Left renal pelvis (tissue), 4 donors: ENCODE measurements at places on chromosomes 5 and 9.

DNA sequence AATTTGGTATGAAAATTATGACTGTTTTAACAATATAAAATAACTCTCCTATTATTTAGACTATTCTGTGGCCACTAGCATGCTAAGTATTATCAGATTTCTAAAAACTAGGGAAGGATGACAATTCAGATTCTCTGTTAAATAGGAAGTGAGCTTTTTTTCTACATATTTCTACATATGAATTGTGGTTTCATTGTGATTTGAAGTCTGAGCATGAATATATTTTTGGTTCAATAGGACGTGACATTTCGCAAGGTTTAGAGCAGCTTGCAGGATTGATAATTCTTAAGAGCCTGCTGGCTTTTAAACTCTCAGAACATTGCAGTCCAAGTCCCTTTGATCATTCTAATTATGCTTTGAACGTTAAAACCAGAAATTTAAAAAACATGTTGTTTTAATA, 82.9 kb downstream of the ADGRV1 start:
- no peak for DNase-seq

GRCh38 chr9:19441730-19442129, 32.9 kb downstream of the ACER2 start:
- DNase-seq = no peak

DNA sequence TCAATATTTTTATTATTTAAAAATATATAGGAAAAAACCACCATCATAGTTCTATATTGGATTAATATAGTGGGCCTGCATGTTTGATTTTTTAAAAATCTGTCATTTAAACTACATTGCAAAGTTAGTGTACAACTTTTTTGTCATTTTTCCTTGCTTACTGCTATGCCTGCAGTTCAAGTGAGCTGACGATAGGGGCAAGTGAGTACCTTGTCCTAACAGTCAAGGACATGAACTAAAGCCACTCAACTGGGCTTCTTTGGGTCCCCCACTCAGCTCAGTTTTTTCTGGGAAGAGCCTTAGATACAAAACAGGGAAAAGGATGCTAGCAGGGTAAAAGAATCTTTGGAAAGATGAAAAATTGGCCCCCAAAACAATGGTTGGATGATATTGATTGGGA, 269.9 kb downstream of the MAN2A1 start:
- DNase-seq = no peak

DNA sequence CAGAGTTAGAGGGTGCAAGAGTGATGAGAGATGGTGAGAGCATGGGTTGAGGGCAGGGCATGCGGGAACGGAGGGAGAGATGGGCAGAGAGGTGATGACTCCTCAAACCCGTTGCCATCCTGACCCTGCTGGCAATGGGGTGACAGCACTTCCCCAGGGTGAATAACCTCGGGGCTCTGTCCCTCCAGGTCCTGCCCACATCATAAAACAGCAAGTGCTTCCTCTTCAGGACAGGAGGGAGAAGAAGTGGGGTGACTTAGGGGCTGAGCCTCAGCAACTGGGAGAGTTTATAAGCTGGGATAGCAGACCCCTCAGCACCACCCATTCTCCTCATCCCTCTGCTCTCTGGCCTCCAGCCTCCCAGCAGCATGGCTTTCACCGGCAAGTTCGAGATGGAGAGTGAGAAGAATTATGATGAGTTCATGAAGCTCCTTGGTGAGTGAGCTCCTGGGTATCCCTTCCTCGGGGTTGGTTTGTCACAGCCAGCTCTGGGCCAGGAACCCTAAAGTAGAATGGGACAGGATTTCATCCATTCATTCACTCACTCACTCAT, at the start of gene FABP6:
Gene FABP6, plus strand, starts transcription at position 317 of the 553 bp plus-strand sequence. Its CDS starts 52 bp downstream, at position 369.
- DNase-seq = no peak

- DNase-seq = no peak
Measured at GRCh38 chr5:132867046-132867451, 607 bp downstream of the UQCRQ start.

- DNase-seq = no peak
Measured at GRCh38 chr5:134037160-134037559, 32.4 kb upstream of the VDAC1 start.

DNA sequence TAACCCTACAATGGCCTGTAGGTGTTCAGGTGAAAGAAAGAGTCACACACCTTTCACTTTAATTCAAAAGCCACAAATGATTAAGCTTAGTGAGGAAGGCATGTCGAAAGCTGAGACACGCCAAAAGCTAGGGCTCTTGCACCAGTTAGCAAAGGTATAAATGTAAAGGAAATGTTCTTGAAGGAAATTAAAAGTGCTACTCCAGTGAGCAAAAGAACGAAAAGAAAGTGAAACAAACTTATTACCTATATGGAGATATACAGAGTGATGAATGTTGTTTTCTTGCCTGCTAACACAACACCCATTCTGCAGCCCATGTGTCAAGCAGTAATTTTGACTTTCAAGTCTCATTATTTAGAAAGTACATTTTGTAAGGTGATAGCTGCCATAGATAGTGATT, 254.2 kb upstream of the SLC24A2 start:
- no peak for DNase-seq

- no peak for DNase-seq
Measured at GRCh38 chr9:113612828-113613227, 149.3 kb downstream of the RGS3 start.

- DNase-seq = no peak
Measured at GRCh38 chr5:133783481-133783880, 171.1 kb upstream of the FSTL4 start.

DNA sequence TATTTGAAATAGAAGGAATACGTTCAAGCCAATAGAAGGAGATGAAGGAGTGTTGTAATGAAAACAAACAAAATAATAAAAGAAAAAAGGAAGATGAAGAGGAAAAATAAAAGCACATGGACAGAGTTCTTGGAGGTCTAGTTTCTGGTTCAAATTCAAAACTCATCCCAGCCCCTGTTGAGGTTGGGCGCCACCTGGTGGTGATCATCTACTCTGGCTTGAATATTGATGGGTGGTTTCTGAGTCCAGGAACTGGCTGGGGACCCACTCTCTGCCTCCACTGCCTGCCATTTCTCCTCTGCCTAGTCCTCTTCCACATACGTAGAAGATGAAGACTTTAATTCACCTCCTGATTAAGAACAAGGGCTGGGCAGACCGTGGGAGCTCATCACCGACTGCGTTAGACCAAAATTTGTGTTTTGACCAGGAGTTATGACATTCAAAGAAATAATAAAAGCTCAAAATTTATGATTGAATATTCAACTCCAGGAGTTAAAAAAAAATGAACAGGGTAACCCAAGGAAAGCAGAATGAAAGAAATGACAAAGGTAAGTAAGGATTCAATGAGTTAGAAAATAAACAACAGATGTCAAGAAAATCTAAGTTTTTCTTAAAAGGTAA, 99.0 kb upstream of the SLC1A3 start:
- DNase-seq = peak; percentile 33

DNA sequence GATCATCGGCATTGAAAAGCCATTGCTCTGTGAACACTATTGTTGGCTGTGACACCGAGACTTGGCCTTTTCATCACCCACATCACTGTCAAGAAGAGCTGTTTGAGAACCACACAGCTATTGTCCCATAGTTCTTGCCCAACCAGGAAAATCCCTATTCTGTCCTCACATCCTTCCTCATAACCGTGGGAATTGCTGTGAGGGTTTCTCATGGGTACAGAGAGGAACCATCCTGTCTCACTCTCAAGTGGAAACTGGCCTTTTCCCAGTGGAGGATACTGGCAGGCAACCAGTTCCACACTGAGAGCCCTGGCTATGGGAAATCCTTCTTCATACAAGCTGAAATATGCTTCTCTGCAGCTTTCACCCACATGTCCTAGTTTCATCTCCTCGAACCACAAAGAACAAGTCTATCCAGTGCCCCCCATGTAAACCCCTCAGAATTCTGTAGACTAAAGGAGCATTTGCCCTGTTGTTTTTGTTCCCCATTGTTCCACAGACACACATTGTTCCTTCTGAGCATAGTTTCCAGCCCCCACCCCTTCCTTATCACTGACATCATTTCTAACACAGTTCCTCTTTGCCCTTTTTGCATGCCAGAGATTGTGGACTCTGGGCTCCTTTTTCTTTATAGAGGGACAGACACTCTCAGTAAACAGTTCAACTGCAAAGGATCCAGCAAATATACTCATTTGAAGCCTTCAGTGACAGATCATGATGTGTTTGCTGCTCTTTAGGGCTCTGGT, 57.8 kb upstream of the C5orf46 start:
- DNase-seq = no peak

DNA sequence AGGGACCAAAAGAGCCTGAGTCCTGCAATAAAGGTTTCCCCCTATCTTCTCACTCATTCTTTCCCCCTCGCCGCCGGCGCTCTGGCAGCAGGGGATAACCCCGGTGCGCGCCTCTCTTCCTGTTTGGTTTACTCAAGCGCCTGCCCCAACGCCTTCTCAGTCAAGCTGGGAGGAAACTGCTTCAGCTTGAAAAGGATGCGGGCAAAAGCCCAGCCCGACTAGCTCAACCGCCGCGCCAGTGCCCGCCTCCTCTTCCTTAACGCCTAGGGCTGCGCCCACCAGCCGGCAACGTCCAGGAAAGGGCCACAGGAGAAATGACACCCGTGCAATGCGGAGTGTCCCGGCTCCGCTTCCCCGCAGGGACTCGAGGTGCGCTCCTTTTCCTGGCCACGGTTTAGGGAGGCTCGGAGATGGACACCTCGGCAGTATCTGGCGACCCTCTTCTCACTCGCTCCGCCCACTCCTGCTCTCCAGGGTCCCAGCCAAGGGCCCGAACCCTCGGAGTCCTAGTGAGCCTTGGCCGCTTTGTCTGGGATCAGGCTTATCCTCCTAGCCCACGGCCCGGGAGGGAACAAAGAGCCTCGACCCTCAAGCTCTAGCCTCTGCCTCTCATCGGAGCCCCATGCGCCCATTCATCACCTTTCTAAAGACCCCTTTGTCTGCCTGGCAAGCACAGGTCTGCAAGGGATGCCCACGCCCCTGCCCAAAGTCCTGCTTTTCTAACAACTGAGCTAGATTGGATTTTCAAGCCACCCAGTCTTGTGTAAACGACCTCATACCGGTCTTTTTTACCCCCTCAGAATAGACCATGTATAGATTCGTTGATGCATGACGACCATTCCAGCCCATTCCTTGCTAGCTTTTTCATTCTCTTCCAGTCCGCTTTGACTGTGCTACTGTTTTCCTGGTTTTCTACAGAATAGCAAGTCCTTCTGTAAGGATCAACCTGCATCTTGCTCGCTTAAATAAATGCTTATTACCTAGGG, 2.0 kb downstream of the ST8SIA4 start:
- peak; percentile 23 for DNase-seq

DNA sequence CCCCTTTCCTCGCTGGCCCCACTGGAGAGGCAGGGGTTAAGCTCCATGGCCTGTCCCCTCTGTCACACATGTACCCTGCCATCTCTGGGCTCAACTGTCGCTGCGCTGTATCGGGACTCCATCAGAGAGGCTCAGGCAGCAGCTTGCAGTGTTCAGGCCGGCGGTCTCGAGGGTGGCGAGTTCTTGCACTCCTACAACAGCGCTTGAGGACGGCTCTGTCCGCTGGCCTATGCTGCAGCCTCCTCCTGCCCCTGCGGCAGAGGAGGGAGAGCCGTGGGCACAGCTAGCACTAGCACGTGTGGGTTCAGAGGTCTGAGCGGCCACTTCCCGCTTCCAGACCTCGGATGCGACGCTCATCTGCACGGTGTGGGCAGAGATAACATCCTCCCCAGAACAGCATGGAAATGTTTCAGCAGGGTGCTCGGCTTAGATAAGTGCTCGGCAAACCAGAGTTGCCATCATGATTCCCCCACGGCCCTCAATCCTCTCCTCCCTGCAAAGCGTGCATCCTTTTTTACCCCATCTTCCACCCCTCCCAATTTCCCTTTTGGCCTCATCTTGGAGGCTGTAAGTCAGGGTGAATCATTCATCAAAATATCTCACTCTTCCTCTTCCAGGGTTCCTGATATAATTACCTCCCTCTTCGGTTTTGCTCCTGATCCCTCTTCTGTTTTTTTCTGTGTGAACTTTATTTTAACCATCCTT, 41.9 kb upstream of the FUBP3 start:
- no peak for DNase-seq

- no peak for DNase-seq
Measured at GRCh38 chr9:79264511-79265355, 307.0 kb upstream of the TLE4 start.

- no peak for DNase-seq
Measured at GRCh38 chr9:127970401-127971313, 10.1 kb downstream of the EEIG1 start.

- DNase-seq = no peak
Measured at GRCh38 chr9:116383133-116383532, 229.5 kb downstream of the PAPPA start.

- peak; percentile 51 for DNase-seq
Measured at GRCh38 chr9:128275198-128276007, at the start of gene GOLGA2. Gene GOLGA2, minus strand, starts transcription at chr9:128276007. Its CDS starts 31 bp downstream, at chr9:128275976.
